ENCODE measurements at places on chromosomes 12 and 14.

DNA sequence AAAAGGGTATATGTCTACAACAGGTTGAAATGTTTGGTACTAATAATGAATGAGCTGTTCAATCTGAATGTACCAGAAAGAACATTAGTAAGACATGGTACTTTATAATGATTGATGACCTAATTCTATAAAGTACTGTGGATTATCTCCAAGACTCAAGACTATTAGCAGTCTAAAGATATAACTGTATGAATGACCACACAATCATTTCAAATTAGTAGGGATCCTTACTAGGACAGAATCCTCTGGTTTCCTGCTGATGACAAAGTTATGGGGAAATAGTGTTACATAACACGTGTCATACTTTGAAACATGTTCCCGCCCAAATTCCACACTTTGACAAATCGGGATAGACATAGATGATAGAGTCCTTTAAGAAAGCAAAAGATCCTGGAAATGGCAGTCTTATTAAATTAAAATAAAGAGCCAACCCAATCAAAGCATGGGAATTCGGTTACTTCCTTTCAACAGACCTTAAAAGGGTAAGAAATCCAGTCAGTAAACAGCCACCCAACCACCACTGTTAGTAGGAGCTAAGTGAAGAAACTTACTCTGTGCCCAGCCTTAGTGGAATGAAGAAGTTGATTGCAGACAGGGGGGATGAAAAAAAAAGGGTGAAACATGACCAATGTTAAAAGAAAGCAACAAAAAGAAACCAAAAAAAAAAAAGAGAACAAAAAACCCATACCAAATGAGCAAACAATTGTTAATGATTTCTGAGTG is 2.8 kb downstream of the VPS29 start:
- no peak for DNase-seq

DNA sequence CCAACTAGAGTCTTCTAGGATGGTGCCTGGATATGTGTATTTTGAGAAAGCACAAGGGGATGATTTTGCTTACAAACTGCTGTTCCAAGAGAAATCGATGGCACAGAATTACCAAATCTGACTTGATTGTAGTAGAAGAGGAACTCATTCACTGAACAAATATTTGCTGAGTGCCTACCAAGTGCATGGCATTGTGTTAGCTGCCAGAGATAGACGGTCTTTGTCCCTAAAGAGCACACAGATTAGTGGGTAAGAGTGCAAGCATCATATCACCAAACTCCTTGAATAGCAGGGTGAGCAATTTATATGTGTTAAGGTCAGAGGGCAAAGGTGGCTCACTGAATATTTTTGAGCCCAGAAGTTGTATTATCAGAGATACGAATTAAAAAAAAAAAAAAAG is 3.5 kb upstream of the FOXN3 start:
- DNase-seq = peak; percentile 86

- no peak for DNase-seq
Observed at GRCh38 chr12:127336416-127336815, 930.6 kb upstream of the TMEM132C start.

- DNase-seq = no peak
Observed at GRCh38 chr12:127861406-127861805, 405.6 kb upstream of the TMEM132C start.

DNA sequence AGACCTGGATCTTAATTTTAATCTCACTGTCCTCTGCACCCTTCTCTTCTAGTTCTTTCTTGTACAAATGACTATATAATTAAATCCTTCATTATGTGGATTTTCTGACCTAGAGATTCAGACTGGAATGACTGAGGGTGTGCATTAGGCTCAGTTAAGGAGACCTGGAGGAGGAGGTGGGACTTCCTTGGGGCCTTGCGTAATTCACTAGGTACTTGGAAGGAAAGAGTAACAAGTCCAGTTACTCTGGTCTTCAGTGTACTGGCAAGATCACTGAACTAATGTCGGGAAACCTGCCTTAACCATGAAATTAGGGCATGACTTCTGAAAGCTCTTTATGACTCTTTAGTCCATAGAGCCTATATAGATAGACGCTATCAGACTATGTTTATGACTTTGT is 441.4 kb downstream of the EGLN3 start:
- DNase-seq = no peak

- DNase-seq = no peak
Observed at GRCh38 chr14:55706893-55707292, 126.9 kb downstream of the KTN1 start.

- peak; percentile 85 for DNase-seq
Observed at GRCh38 chr12:10364815-10365622, 24.8 kb downstream of the KLRK1 start.

- DNase-seq = no peak
Observed at GRCh38 chr12:33187409-33187808, 252.2 kb downstream of the SYT10 start.

DNA sequence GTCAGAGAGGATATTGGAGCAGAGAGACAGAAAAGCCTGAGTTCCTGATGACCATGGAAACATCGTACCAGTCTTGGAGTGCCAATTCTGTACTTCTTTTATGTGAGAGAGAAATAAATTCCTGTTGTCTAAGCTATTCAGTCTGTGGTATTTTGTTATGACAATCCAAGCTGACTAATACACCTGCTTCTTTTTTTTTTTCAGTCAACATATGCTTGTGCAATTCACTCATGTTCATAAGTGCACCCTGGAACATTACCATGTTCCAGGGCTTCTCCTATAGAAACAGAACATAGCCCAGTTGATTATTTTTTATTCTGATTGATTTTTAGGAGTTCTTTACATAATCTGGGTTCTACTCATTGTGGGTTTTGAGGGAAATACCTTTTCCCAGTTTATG is 1.7 kb upstream of the CHPT1 start:
- no peak for DNase-seq

GRCh38 chr12:5912011-5912410 is 33.0 kb downstream of the ANO2 start:
- DNase-seq = no peak

GRCh38 chr12:24909667-24910066 is 39.2 kb downstream of the BCAT1 start:
- DNase-seq = no peak

DNA sequence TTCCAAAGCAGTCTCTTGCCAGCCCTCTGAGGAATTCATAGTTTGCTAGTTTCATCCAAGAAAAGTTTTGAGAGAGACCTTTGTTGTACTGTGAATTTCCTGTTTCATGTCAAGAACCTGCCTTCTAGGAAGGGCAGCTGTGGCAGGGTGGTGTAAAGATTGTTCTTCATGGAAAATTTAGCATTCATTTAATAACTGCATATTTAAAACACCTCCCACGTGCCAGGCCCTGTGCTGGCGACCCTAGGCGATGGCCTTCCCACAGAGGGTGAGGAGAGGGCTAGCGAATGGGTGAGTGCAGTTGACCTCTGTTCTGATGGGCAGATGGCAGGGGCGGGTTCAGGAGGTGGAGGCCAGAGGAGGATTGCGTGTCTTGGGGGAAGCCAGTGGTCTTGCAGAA is 43.2 kb downstream of the MLXIP start:
- DNase-seq = no peak

DNA sequence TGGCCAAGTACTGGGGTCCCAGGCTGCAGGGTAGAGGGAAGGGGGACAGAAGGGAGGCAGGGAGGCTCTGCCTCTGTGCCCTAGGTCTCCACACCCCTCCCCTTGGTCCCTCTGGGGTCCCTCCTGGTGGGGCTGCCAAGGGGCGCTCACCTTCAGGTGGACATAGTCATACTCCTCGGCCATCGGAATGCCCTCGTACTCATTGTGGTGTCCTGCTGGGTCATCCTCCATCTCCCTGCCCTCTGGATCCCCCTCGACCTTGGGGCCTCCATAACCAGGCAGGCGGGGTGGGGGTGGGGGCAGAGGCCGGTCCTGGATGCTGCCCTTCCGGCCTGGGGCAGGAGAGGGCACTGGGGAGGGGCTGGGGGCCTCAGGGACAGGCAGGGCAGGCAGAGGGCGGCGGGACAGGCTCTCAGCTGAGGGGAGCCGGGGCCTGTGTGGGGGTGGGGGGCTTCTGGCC is 5.8 kb downstream of the EFS start:
- DNase-seq = no peak

DNA sequence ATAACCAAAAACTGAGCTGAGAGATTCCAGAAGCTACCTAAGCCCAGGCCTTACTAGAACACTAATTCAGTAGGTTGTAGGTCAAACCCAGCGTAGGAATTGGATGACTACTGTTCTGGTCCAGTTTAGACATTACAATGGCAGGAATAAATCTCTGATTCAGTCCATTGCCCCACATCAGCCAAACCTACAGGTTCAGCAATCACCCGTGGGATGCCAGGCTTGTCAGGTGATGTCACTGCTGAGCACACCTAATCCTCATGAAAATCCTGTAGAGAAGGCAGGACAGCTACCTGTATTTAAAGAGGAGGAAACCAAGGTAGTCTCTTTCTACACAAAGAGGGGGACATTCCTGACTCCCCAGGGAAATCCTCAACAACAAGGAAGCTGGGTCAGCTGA is 63.7 kb downstream of the RFX4 start:
- no peak for DNase-seq

DNA sequence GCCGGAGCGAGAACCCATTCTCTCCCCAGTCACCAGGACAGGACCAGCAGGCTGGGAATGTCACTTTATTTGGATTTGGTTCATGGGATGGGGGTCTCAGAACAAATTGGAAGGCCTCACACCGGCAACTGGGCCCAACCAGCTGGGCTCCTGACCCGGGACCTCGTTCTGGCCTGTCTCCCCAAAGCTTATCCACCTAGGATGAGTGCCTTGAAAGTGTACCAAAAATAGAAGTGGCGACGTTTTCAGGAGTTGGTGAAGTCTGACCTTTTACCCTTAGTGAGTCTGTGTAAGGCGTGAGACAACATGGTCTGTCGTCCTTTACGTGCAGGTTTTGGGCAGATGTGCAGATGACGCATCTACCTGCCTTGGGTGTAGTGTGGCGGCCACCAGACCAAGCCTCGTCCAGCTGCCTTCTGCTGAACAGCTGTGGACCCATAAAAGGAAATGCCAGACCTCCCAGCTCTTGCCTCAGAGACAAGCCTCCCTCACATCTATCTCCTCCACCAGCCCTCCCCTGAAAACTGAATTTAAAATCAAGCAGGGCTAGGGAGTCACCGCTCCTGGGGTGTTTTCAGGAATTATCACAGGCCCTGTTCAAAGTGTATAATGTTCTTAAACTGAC is 36.6 kb upstream of the CLMN start:
- no peak for DNase-seq

GRCh38 chr12:124759841-124760503 is 103.7 kb downstream of the SCARB1 start:
- no peak for DNase-seq

DNA sequence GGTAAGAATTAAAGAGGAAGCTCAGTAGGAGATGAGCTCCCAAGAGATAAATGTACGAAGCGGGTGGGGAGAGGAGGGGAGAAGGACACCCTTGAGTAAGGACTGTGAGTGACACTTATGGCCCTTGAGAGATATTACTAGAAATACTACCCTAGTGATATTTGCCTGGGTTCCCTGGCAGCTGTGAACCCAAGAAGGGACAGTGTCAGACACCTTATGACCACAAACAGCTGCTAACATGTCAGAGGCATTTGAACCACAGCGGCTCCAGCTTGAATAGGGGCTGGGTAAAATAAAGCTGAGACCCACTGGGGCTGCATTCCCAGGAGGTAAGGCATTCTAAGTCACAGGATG is 19.6 kb upstream of the SLC6A12 start:
- DNase-seq = no peak

- DNase-seq = no peak
Observed at GRCh38 chr12:9869307-9870161, at the start of gene CLEC2B. TSS of gene CLEC2B (minus strand) at chr12:9869354.

DNA sequence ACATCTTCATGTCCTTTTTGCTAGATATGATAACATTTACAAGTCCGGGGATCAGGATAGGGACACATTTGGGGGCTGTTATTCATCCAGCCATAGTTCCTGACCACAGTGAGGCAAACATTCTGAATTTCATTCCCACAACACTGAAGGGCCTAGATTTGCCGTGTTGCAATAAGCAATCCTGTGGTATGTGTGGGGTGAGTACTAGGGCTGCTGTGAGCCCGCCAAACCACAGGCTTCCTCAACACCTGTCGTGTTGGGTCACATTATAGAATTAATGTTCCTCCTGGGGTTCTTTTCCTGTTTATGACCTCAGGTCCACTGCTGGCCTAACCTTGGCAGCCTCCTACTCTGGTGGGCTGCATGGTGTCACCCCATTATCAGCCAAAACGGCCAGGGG is 119.2 kb downstream of the TBC1D30 start:
- DNase-seq = no peak

GRCh38 chr12:76199808-76200207 is 115.3 kb upstream of the NAP1L1 start:
- DNase-seq = no peak

GRCh38 chr12:70459786-70460185 is 93.7 kb downstream of the KCNMB4 start:
- DNase-seq = no peak

DNA sequence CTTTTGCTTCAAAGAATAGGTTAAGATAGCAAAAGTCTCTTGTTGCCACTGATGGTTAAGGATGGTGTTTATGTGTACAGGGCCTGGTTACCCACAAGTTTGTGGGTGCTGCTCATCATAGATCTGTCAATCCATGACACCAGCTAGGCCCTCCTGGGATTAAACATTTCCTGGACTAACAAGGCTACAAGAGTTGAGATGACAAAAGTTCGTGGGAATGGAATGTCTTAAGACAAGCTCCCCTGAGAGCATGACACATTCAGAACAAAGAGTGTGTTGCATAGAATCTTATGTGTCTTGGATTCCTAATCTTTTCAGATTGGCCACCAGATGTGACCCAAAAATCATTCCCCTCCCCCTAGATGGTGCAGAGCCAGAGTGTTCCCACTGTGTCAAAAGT is 592.5 kb upstream of the USP15 start:
- DNase-seq = no peak

DNA sequence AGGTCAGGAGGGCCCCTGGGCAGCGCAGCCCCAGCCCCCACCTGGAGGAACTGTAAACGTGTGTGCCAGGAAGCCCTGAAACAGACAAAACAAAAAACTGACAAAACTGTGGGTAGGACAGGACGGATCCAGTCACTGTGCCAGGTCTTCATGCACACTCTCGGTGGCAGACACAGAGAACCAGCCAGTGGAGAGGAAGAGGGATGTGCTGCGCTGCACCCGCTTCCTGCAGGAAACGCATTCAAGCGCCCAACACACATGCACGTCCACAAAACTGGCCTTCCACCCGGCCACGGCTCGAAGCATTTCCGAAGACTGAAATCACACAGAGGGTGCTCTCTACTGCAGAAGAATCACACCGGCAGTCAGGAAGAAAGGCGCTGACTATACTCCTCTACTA is 16.9 kb downstream of the BRF1 start:
- DNase-seq = no peak

- no peak for DNase-seq
Observed at GRCh38 chr12:68733661-68734071, 12.3 kb upstream of the SLC35E3 start.

- DNase-seq = no peak
Observed at GRCh38 chr12:5524769-5525436, 93.0 kb downstream of the NTF3 start.

DNA sequence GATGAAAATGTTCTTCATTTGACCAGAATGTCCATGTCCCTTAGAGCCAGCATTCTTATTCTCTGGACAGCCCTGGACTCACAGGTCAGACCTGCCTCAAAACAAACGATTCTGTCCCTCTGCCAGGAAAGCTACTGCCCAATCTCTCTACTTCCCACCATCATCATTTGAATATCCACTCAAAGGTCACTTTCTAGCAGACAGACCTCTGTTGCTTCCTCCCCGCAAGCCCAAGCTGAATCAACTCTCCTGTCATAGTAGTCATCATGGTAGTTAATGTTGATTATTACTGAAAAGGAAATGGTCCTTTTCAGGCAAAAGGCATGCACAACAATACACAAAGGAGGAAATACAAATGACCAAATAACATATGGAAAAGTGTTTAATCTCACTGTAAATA is 39.6 kb upstream of the CPM start:
- DNase-seq = no peak
